Fibroblast of skin of right biceps (primary cell): ENCODE measurements at places on chromosomes 16 and 17.

DNA sequence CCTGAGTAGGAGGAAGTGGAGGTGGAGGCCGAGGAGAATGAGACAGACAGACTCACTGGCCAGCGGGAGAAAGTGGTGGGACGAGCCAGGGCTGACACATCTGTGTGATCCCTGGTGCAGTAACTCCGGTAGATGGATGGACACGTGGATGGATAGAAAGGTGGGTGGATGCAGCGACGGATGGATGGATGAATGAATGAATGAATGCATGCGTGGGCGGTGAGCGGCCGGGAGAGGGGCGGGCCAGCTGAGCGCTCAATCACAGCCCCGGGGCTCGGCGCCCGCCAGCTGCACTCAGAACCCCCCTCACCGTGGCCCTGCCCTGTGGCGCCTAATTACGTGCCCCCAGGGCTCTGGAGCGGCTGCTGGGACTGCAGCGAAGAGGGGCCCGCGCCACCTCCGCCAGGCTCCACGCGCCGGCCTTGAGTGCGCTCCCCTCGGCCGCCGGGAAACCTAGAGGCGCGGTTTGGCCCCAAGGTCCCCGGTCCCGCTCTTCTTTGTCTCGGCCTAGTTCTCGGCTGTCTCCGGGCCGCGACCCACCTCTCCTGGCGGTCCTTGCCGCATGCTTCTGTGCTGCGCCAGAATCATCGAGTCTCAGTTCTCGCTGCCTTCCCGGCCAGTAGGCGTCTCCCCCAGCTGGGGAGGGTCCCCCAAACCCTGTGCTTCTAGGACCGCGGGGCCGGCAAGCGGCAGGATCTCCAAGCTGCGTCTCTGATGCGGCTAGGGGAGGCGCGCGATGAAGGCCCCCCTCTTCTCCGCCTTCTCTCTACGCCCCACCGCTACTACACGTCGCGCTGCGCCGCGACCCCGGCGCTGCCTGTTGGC is 41.0 kb downstream of the RAI1 start:
- no peak for DNase-seq

GRCh38 chr16:4244254-4245076 is 2.6 kb upstream of the SRL start:
- DNase-seq, result no peak

DNA sequence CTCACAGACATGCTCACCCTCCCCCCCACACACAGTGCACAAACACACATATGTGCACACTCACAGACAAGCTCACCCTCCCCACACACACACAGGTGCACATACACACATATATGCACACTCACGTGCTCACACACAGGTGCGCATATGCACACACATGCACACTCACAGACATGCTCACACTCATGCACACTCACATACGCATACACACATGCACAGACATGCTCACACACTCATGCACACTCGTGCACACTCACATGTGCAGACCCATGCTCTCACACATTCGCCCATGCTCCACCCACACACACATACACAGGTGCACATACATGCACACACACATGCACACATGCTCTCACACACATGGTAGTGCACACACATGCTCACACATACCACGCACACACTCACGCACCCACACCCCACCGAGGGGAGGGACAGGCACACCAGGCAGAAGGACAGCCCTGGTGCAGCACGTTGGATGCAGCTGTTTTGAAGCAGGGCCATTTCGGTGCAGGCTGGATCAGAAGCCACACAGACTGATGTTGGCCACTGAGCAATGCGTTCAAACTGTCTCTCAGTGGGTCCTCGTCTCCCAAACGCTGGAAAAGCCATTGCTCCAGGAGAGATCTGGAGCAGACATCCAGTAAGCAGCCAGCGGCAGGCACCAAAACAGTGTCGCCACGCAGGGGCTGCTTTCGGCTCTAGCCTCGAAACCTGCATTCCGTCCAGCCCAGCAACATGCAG is 86.2 kb upstream of the ZNF469 start:
- DNase-seq, result no peak

DNA sequence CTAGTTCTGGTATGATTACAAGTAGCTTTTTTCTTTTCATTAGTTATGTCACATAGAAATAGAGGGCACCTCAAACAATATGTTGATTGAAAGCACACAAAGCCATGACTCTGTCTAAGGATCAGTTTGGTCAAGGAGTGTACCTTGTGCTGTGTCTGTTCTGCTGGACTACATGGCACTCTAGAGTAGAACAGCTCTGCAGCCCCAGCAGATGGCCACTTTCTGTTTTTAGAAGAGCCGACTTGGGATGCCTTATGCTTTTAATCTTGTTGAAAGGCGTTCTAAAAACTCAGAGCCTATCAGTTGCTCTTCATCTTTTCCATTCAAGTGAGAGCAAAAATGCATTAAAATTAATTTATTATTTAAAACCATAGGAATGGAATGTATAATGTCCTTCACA is 49.3 kb upstream of the CA10 start:
- no peak for DNase-seq

DNA sequence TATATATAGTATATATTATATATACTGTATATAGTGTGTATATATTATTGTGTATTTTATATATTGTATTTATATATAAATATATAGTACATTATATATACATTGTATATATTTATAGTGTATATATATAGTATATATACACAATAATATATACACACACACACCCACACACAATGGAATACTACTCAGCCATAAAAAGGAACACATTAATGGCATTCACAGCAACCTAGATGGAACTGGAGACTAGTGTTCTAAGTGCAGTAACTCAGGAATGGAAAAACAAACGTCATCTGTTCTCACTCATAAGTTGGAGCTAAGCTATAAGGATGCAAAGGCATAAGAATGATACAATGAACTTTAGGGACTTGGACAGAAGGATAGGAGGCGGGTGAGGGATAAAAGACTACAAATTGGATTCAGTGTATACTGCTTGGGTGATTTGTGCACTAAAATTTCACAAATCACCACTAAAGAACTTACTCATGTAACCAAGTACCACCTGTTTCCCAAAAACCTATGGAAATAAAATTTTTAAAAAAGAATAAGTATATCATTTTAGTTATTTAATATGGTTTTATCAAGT is 201.9 kb upstream of the CDH11 start:
- DNase-seq, result no peak

- no peak for DNase-seq
Observed at GRCh38 chr17:75876190-75876937, 2.0 kb downstream of the TRIM47 start.

DNA sequence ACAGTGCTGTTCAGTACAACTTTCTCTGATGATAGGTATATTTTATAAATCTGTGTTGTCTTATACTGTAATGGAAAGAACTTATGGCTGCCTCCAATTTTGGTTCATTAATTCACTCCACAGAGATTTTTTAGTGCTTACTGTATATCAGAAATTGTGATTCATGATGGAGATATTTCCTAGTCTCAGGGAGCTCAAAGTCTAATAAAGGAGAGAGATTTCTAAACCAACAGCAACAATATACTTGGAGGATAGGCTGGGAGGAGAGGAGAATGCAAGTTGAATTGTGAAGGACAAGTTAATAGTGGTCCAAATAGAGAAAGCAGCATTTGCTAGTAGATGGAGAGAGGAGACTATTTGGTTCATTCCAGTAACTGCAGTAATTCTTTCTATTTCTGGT is 63.5 kb downstream of the TANC2 start:
- DNase-seq, result peak; percentile 88

DNA sequence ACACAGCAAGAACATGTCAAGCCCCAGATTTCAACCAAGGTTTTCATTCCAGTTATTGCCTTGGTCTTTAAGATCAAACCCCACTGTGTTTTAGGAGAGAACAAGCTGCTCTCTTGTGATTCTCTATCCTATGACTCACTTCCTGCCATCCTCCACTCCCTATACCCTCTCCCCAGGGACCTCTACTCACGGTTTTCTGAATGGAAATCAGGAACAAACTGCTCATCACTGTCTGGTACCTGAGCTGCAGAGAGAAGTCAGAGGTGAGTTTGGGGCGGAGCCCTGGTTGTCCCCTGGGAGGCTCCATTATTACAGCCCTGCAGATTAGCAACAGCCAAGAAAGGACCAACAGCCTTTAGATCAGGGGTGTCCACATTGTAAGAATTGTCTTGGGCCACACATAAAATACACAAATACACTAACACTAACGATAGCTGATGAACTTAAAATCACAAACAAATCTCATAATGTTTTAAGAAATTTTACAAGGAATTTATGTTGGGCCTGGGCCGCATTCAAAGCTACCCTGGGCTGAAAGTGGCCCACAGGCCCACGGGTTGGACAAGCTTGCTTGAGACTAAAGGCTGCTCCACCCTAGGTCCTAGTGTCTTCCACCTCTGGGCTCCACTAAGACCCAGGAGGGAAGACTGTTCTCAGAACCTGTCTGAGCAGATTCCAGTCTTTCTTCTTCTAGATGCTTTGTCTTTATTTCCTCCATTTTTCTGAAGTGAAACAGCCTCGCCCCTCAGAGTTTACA is 9.7 kb downstream of the ETV4 start:
- DNase-seq, result peak; percentile 90

DNA sequence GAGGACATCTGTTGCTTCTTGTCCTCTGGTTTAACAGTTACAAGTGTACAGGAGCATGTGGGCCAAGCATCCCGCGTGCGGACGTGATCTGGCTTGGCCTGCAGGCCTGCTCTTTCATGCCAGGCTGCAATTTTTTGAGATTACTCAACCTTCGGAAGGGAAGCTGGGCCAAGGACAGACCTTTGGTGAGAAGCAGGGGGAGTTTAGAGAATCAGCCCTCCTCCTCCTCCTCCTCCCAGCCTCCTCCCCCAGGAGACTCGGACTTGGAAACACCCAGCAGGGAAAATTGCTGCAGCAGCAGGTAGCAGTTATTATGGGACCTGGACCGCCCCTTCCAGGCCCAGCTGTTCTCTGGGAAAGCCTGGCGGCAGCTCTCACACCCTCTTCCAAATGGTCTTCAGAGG is 5.1 kb upstream of the KLHL36 start:
- DNase-seq, result peak; percentile 88

DNA sequence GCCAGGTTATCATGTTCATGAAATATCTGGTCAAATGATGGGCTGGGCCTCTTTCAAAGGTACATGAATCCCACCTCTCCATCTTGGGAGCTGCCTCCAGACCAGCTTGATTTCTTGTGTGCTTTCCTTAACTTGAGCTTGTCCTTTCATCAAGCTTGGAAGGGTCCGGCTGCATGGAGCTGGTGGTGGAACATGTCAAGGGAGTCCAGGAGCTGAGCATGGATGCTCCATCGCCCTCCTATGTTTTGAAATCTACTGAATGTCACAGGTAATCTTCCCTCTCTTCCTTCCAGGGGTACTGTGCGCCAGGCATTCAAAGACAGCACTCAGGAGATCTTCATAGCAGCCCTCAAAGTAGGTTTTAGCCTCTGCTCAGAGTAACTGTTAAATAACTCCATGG is 105.8 kb downstream of the N4BP1 start:
- no peak for DNase-seq

DNA sequence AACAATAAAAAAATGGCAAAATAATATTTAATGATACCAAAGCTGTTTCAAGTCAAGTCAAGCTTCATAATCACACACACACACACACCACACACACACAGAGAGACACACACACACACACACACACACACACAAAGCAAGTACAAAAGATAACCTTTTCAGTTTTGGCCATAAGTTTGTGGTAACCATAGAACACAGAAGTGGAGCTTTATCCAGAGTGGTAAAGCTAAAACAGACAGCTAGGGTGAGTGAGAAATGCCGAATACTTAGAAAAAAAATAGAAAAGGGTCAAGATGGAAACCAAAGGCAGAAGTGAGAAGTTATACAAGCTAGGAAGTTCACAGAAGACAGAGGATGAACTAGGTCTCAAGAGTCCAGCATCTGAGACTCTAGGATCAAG is 79.0 kb downstream of the HS3ST3A1 start:
- DNase-seq, result no peak
